ENCODE measurements at places on chromosomes 6 and 20.

GRCh38 chr6:166673309-166673708, 46.3 kb upstream of the RPS6KA2 start:
- no peak for DNase-seq

GRCh38 chr20:51650685-51651134, 108.2 kb upstream of the NFATC2 start:
- no peak for DNase-seq

GRCh38 chr20:9474835-9475415, 39.5 kb upstream of the LAMP5 start:
- DNase-seq = no peak

GRCh38 chr20:25136643-25137559, 55.0 kb upstream of the VSX1 start:
- no peak for DNase-seq

DNA sequence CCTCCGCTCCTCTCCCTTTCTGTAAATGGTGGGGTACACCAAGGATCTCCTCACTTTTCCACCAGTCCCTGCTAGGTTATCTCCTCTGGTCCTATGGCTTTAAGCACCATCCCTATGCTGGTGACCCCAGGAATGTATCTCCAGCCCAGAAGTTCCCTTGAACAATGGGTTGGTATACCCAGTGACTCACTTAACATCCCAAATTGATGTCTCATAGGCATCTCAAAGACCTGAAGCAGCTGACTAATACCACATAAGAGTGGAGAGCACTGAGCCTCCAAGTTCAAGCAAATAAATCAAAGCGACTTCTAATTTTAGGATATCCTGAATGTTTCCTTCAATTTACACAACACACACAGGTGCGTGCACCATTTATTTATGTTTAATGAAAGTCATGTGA, 48.3 kb downstream of the ADGRF1 start:
- DNase-seq = no peak

DNA sequence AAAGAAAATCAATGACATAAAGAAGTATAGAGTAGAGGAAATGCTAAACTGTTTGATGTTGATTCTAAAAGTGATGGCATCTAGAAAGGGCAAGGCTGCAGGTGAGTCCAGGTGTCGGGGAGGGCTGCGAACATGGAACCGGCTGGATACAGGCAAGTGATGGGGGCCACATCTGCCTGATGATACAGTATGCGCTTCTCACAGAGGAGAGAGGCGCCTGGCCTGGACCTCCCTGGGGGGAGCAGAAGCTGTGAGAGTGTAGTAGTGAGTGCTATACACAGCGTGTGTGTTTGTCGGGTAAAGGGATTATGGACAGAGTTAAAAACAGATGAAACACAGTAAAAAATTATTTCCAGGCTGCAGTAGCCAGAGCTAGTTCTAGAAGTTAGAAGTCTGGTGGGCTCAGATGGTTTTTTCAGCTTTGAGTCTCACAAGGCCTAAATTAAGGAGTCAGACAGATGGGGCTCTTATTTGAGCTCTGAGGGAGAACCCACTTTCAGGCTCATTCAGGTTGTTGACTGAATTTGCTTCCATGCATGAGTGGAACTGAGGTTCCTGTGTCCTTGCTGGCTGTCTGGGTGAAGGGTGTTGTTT, 195.8 kb upstream of the ARG1 start:
- no peak for DNase-seq

GRCh38 chr20:14383335-14383734, 45.9 kb upstream of the FLRT3 start:
- no peak for DNase-seq

- no peak for DNase-seq
Measured at GRCh38 chr6:141634269-141634668, 498.5 kb upstream of the GJE1 start.

GRCh38 chr6:84512391-84512790, 252.0 kb downstream of the TBX18 start:
- no peak for DNase-seq

- DNase-seq = no peak
Measured at GRCh38 chr20:18858816-18859215, 45.2 kb downstream of the SCP2D1 start.

GRCh38 chr6:52706001-52706400, 35.1 kb downstream of the TMEM14A start:
- no peak for DNase-seq

- DNase-seq = peak; percentile 59
Measured at GRCh38 chr20:52103335-52103912, 88.2 kb downstream of the ZFP64 start.

GRCh38 chr20:32786059-32786760, 24.0 kb downstream of the DNMT3B start:
- no peak for DNase-seq

GRCh38 chr6:36962874-36963273, 8.3 kb downstream of the PI16 start:
- peak; percentile 87 for DNase-seq

GRCh38 chr6:163263998-163264661, 150.4 kb upstream of the QKI start:
- no peak for DNase-seq

DNA sequence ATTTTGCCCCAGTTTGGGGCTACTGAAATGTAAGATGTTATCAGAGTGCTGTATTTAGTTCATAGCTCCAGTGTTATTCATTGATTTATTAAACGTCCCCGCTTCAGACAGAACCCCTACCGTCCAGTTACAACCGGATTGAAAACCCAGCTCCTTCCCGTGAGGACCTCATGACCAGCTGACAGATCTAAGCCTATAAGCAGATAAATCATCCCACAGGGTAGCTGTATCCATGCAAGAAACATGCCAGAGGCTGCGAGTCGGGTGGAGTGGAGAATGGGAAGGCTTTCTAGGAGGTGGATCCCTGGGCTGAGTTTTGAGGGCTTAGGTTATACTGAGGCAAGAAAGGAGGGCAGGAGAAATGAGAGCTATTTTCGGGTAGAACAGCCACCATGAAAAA, 260.0 kb downstream of the ARID1B start:
- no peak for DNase-seq

- DNase-seq = no peak
Measured at GRCh38 chr6:43215066-43215465, 14.2 kb downstream of the DNPH1 start.

GRCh38 chr6:35751594-35751993, 14.8 kb downstream of the ARMC12 start:
- no peak for DNase-seq

DNA sequence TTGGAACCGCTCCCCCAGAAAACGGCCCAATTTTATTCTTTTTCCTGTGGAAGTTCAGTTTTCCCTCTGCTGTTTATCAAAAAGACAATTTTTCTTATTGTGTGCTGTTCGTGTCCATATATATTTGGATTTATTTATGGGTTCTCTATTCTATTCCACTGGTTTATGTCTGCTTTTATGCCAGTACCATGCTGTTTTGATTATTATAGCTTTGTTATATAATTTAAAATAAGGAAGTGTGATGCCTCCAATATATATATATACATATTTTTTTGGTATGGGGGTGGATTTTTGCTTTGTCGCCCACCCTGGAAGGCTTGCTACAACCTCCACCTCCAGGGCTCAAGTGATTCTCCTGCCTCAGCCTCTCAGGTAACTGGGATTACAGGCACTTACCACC, 103.3 kb downstream of the TFAP2B start:
- no peak for DNase-seq

- DNase-seq = no peak
Measured at GRCh38 chr20:18794428-18794787, 19.2 kb upstream of the SCP2D1 start.

DNA sequence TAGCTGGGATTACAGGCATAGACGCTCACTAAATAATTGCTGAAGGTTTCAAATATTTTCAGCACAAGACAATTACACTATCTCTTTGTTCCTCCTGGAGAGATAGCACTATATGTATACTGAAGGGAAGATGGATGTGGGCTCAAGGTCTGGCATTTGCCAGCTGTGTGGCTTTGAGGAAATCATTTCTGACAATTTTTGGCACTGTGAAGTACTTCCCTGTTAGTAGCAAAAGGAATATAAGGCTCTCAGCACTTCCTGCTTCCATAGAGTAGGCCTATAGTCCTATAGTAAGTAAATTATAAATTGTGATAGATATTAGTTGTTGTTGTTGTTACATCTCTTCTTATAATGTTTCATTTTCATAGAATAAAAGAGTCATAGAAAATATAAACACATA, 271.1 kb downstream of the SAMD5 start:
- no peak for DNase-seq

Data from activated CD8-positive, alpha-beta memory T cell treated with anti-CD3 and anti-CD28 coated beads, Interleukin-2, amount 10 ng/mL, durations not matched to agents 7 days and 5 days (primary cell).